Stimulated activated CD4-positive, alpha-beta T cell treated with anti-CD3 and anti-CD28 coated beads, TNF-alpha, amount 100 ng/mL, for 1 hour (primary cell): ENCODE measurements at places on chromosomes 6 and 20.

DNA sequence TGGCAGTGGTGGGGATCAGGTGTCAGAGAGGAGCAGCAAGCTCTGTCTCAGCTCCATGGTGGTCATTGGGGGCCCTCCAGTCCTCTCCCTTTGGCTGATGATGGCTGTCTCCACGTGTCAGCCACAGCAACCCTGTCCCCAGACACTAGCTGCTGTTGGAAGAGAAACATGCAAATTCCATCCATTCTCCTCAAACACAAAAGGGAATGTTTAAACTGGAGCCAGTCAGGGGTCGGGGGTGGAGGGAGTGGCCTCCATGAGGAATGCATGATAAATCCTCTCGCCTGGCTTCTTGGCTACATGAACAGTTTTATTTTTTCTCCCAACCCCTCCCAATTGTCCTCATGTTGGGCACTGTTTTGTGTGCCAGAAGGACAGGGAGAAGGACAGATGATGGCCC, 86.4 kb downstream of the EDN3 start:
- no peak for DNase-seq

DNA sequence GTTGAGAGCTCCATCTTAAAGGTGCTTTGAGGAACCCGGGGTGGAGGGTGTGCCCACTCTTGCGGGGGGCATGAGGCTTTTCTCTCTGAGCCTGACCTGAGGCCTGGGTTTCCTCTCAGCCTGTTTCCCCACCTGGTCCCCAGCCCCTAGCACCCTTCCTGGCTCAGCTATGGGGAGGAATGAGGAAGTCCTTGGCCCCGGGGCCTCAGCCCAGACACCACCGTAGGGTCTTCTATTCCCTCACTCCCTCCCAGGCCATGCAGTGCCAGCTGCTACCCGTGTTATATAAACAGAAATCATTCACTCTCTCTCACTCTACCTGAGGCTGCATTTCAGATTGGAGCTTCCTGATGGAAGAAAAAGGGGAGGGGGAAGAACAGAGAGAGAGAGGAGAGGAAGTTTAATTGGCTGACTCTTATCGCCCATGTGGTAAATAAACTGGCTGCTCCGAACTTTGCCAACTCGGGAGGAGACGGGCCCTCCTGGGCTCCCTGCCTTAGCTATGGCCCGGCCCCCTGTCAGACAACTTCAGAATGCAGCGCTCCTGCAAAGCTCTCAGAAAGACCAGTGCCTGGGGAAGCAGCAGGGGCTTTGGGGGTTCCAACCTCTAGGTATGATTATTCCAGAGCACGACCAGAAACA, 2.8 kb downstream of the CDH22 start:
- no peak for DNase-seq

GRCh38 chr6:10149603-10150002, 265.3 kb downstream of the TFAP2A start:
- DNase-seq, result no peak

DNA sequence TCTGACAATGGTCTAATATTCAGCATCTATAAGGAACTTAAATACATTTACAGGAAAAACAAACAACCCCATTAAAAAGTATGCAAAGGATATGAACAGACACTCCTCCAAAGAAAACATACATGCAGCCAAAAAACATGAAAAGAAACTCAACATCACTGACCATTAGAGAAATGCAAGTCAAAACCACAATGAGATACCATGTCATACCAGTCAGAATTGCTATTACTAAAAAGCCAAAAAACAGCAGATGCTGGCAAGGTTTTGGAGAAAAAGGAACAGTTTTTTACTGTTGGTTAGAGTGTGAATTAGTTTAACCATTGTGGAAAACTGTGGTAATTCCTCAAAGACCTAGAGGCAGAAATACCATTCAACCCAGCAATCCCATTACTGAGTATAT, 339.0 kb upstream of the ADGRB3 start:
- DNase-seq, result no peak
